ENCODE measurements at places on chromosomes 4 and X. TPM values are rescaled to one million over a fixed set of nuclear protein-coding genes. Genes with fewer than 3 reads are reported as not detected.

TBC1D14 gene
- polyA plus RNA-seq = 23.2 TPM

UBE2K gene
- polyA plus RNA-seq = 41.8 TPM

ALAS2 gene
- polyA plus RNA-seq = not detected

UBL4A gene
- 15.4 TPM for polyA plus RNA-seq

NUP62CL gene
- polyA plus RNA-seq = 0.94 TPM

TREX2 gene
- 2.8 TPM for polyA plus RNA-seq

MAGEA2B gene
- polyA plus RNA-seq = not detected

ARHGAP6 gene
- polyA plus RNA-seq = 0.98 TPM

DCK gene
- 3.1 TPM for polyA plus RNA-seq

TKTL2 gene
- not detected for polyA plus RNA-seq

ZNF280C gene
- 0.91 TPM for polyA plus RNA-seq

GPRASP2 gene
- 1.5 TPM for polyA plus RNA-seq

PPP1R2C gene
- polyA plus RNA-seq = not detected

CTAG1A gene
- polyA plus RNA-seq = not detected

PAGE4 gene
- not detected for polyA plus RNA-seq

VCX gene
- 0.29 TPM for polyA plus RNA-seq

NBDY gene
- polyA plus RNA-seq = 9.5 TPM

PIN4 gene
- 28.6 TPM for polyA plus RNA-seq

TLL1 gene
- 0.35 TPM for polyA plus RNA-seq

HPGD gene
- 164 TPM for polyA plus RNA-seq

SEL1L3 gene
- polyA plus RNA-seq = 0.71 TPM

NSUN7 gene
- 1.8 TPM for polyA plus RNA-seq

MAGEC1 gene
- not detected for polyA plus RNA-seq

TMEM156 gene
- polyA plus RNA-seq = 0.25 TPM

KLHL34 gene
- polyA plus RNA-seq = 0.04 TPM

GLRA2 gene
- not detected for polyA plus RNA-seq

HMX1 gene
- not detected for polyA plus RNA-seq

DIPK2B gene
- 3.3 TPM for polyA plus RNA-seq

ARHGAP36 gene
- polyA plus RNA-seq = not detected

MMGT1 gene
- polyA plus RNA-seq = 7.5 TPM

BRS3 gene
- polyA plus RNA-seq = not detected

GRSF1 gene
- polyA plus RNA-seq = 21.5 TPM

DDIT4L gene
- polyA plus RNA-seq = 0.12 TPM

CTAG1B gene
- not detected for polyA plus RNA-seq

GPR119 gene
- not detected for polyA plus RNA-seq

TMSB15A gene
- 0.36 TPM for polyA plus RNA-seq

SLC7A11 gene
- polyA plus RNA-seq = 1.7 TPM

NPFFR2 gene
- polyA plus RNA-seq = not detected

CD38 gene
- 1.2 TPM for polyA plus RNA-seq

KLB gene
- polyA plus RNA-seq = 0.61 TPM

HTR2C gene
- 0.01 TPM for polyA plus RNA-seq

H2BW2 gene
- polyA plus RNA-seq = not detected

UGT8 gene
- 1.3 TPM for polyA plus RNA-seq

DDX60 gene
- 1.8 TPM for polyA plus RNA-seq

SLC34A2 gene
- polyA plus RNA-seq = 0.12 TPM

ENAM gene
- polyA plus RNA-seq = not detected

PWWP3B gene
- 0.01 TPM for polyA plus RNA-seq

GAGE12J gene
- not detected for polyA plus RNA-seq

NOA1 gene
- 3.4 TPM for polyA plus RNA-seq

Data from esophagus (tissue), 2 donors.